Stimulated activated CD4-positive, alpha-beta T cell treated with anti-CD3 and anti-CD28 coated beads, Interleukin-1b, Interleukin-23, amount 100 ng/mL, for 4 hours (primary cell): ENCODE measurements at places on chromosomes 7 and 10.

- DNase-seq: no peak
These were observed 15.4 kb upstream of the GTF2IRD1 start for GRCh38 chr7:74438327-74438726.

GRCh38 chr10:82394122-82394521 is 519.1 kb downstream of the NRG3 start:
- DNase-seq: no peak

DNA sequence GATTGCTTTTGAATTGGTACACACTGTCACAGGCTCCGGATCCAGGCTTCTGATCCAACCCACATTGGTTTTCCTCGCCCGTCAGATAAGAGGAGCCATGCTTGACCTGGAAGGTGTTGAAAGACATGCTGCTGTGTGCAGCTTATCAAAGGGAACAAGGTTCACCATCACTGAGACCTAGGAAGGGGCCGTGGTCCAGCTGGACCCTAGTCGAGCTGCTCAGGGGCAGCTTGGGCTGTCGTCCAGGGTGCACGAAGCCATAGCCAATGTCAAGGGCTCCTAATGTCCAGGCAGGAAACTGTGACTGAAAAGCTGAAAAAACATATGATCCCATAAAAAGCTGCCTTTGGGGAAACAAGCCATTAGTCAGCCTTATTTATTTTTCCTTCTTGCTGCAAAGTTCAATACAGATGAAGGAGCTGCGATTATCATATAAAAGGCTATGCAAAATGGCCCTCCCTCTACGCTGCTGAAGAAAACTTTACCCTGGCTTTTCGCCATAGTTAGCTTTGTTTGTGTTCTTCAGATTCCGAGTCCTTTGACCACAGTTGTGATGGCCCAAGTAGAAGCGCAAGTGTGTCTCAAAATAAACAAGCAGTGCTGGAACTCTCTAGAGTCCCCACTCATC is 118.0 kb downstream of the CREB5 start:
- no peak for DNase-seq

DNA sequence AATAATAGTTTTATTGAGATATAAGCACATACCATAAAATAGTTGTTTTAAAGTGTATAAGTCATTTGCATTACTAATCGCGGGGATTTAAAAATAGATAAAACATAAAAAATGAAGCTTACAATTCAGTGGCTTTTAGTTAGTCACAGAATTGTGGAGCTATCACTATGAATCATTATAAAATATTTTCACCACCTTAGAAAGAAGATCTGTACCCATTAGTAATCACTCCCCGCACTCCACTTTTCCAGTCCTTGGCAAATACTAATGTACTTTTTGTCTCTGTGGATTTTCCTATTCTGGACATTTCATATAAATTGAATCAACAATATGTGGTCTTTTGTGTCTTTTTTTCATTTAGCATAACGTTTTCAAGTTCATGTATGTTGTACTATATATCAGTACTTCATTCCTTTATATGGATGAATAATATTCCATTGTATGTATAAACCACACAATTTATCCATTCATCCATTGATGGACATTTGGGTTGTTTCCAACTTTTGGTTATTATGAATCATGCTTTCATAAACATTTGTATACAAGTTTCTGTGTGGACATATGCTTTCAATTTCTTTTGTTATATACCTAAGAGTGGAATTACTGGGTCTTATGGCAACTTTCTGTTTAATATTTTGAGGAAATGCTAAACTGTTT is 162.5 kb downstream of the MAGI2 start:
- no peak for DNase-seq

DNA sequence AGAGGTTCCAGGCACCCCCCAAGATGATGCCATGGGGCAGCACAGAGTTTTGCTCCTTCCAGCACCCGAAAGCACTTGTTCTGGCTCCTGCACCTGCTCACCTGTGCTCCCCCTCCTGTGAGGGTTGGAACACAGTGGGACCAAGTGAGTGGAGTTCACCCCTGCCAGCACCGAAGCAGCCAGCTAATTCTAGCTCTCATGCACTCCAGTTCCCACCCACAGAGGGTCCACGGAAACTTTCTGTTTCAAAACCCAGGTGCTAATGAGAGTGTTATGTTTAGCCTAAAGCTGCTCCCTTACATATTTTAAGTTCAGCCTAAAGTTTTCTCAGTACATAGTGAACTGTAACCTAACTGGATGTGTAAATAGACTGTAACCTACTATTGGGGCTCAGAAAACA is 42.6 kb upstream of the SLC35G1 start:
- no peak for DNase-seq

DNA sequence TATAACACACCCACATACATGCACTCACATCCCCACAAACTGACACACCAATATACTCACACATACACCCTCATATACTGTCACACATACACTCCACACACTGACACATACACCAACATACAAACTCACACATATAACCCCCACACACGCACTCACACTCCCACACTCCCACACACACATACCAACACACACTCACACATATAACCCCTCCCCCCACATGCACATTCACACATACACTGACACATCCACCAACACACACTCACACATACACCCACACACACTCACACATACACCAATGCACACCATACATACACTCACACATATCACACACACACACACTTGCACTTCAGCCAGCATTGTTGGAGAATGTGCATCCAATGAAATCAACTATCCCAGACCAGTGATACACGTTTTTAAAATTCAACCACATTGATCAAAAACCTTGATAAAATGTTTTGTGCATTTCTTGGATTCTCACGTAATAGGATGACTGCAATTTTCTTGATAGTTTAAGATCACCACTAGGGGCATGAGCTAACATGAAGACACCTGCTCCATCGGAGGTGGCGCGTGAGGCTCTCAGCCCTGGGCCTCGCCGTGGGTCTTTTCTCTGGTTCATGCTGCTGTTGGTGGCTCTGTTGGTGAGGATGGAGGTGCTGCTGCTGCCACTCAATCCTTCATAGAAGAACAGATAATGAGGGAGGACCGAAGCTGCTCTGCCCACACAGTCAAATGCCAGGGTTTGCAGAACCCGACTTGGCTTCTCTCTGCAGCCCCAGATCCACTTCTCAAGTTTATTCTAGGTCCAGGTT is 32.1 kb upstream of the CHST15 start:
- no peak for DNase-seq
